Hematopoietic multipotent progenitor cell treated with erythropoietin and hydrocortisone succinate and interleukin-3 and kit ligand, for 4 days (in vitro differentiated cells): ENCODE measurements at places on chromosomes 3 and 15.

GRCh38 chr3:130850843-130851242, 43.0 kb upstream of the ATP2C1 start:
- DNase-seq, result peak; percentile 41

DNA sequence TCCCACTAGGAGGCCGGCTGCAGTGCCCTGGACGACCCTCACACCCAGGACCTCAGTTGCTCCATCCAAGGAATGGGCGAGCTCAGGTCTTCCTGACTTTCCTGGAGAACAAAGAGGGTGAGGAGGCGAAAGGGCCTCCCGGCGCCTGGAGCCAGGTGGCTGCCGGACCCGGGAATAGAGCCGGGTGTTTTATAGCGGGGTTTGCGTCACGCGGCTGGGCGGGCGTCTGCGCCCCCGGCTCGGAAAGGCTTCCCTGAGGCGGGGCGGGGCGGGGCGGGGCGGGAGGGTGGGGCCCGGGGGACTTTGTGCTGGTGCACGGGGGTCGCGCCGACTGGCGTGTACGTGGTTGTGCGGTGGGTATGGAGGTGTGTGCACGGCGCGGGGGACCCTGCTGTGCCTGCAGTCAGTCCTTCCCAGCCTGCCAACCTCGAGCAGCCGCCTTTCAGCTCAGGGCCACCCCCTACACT, 4.6 kb upstream of the PRKCD start:
- DNase-seq, result no peak

DNA sequence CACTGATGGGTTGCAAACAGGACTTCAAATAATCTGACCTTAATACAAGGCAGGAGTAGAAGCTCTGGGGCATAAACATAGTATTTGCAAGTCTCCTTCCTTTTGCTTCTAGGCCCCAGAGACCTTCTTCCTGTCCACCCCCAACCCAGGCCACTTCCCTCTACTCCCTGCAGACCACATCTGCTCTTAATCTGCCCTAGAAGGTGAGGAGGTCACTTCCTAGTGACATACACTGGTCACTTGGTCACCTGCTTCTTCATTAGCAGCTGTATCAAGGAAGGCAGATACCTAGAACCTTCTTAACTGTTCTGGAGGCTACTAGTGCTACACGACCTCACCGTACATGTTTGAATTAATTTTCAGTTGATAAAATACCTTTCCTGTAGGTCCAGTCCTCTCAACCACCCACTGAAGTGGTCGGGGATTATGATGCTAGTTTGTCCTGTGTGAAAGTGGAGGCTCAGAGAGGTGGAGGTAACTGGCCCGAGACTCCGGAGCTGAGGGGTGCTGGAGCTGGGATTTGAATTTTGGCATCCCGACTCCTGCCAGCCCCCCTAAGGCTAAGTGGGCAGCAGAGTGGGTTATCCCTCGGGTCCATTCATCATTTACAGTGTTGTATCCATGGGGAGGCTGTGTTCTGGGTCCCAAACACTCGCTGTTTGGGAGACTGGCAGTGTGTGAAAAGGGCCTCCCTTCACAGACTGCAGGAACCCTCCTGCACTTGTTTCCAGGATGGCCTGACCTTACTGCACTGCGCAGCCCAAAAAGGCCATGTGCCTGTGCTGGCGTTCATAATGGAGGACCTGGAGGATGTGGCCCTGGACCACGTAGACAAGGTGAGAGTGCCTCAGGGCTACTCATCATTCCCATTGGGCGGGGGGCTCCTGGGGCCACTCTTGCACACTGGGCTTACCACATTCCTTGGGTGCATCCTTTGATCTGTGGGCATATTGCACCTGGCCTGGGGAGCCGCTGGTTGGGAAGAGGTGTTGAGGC, 13.9 kb downstream of the ANKDD1A start:
- peak; percentile 17 for DNase-seq

DNA sequence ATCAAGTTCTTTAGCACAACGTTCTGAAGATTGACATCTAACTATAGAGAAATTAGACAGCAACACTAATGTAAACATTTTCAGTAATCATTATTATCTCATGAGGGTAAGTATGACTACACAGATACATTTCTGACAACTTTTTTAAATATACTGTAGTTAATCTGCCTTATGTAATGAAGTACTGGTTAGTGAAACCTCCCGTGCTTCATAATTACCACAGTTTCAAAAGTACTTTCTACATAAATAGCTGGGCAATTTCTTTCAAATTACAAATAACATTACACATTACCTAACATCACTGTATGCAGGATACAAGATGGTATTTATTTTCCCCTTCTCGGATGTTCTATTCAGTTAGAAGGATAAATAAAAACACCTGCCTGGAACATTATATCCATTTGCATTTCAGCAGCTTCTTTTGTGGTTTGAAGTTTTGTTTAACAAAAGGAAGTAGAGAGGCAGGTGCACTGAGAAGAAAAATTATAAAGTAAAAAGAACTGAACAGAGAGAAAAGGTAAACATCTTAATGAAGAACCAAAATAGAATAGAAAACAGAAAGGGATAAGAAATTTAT, 1241.5 kb upstream of the GBE1 start:
- DNase-seq, result no peak

DNA sequence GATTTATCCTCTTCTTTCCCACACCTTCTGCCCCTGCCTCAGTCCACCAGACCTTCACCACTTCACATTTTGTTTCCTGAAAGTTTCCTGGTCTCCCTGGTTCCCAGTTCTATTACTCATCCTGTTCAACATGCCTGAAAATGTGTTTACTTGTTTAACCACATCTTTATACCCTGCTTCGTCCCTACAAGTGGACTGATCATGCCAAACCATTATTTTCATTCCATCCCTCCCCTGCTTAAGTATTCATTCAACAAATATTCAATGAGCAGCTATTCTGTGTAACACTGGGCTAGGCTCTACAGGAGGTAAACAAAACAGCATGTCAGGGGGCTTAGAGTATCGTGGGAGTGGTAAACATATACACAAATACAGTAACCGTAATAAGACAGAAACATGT, 5.5 kb downstream of the MYO5A start:
- DNase-seq, result no peak

DNA sequence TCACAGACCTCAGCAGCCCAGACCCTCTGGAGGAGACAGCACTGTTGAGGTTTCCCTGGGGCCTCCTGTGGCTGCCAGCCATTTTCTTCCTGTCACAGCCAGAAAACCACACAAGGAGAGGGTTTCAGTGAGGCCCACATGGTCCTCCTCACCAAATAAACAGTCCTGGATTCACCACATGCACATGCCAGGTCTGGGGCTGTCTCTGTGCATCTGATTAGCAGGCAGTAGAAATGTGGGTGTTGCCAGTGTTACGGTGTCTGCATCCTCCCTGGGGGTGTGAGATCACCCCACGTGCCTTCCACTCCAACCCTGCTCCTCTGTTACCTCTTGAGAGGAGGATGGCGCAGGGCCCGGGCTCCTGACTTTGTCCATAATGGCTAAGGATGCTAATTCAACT, 140.4 kb downstream of the CHDH start:
- DNase-seq, result peak; percentile 38

GRCh38 chr3:128884992-128885391, 5.6 kb downstream of the ACAD9 start:
- DNase-seq, result no peak

DNA sequence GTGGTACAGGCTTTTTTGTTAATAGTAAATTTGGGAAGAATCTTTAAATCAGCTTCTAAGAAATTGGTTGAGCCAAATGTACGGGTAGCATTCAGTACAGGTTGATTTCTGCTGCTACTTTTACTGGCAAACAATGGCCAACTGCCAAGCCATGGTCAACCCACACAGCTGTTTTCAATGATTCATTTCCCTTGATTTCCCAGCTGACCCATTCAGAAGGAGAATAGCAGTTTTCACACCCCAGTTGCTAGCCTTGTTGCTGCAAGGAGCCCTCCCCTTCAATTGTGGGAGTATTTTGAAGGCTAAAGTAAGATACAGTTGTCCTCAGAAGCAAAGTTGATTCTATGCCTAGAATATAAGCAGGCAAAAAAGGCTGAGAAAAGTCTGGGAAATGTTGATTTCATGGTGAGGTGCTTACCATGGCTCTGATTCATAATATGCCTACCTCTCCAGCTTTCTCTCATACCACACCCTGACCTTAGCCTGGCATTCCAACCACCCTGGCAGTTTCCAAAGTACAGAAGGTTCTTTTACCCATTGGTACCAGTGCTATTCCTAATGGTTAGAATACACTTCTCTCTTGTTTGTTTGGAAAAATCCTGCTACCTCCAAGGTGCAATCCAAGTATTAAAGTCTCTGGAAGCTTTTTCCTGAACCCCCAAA, 320.3 kb upstream of the TGFBR2 start:
- DNase-seq, result peak; percentile 30

DNA sequence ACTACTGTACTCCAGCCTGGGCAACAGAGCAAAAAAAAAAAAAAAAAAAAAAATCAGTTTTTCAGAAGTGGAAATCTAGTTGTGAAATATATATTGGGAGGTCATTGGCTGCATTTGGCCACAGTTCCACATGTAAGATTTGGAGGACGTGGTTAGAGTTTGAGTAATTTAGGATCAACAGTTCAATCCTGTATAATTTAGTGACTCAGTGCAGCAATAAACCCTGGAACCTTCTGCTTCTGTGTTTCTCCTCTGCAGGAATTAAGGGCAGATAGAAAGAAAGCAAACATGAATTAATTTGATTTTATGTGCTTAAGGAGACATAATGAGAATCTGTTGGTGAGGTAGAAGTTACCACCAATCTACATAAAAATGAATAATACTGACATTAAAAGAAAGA, 347.0 kb downstream of the PTPRG start:
- no peak for DNase-seq

DNA sequence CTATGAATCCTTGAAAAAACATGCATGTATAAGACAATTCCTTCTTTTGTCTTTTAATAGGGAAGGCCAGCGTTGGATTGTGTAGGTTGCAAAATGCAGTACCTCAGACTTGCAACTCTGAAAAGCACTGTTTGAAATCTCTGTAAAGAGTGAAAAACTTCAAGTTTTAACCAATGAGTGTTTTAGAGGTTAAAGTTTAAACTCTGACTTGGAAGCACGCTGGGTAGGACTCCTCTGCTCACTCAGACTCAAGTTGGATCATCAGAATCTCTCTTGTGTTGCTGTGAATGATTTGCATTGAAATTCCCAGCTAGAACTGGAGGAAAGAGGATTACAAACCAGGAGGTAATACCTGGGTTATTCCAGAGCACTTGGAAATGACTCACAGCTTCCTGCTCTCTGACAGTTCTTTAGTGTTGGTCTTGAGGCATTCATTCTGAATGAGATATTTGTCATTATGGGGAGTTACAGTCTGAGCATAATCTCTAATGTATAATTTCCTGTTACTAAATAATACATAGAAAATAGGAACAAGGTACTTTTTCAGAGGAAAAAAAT, 49.1 kb downstream of the PLS1 start:
- DNase-seq, result no peak
